Mesothelial cell of epicardium (in vitro differentiated cells): ENCODE measurements at places on chromosomes 1 and 21.

GRCh38 chr21:24045775-24046215, 1561.5 kb downstream of the MRPL39 start:
- no peaks in the 10 kb centered on the region for H3K4me1 ChIP-seq
- no peak overlapping the region for H3K4me3 ChIP-seq
- no peaks in the 10 kb centered on the region for H3K36me3 ChIP-seq
- no peak overlapping the region for H3K27ac ChIP-seq
- no peaks in the 10 kb centered on the region for H3K27me3 ChIP-seq

- H3K4me3 ChIP-seq, result no peak overlapping the region
- peaks cover 55% of the 10 kb centered on the region for H3K27me3 ChIP-seq
- no peak overlapping the region for H3K27ac ChIP-seq
- no peak for DNase-seq
- H3K36me3 ChIP-seq, result no peaks in the 10 kb centered on the region
Measured at GRCh38 chr1:34266127-34266951, 89.6 kb downstream of the C1orf94 start.

- no peaks in the 10 kb centered on the region for H3K36me3 ChIP-seq
- DNase-seq, result no peak
- H3K27me3 ChIP-seq, result peaks cover 2% of the 10 kb centered on the region
- H3K4me3 ChIP-seq, result no peak overlapping the region
Measured at GRCh38 chr1:20614131-20614579, 19.1 kb upstream of the PINK1 start.

DNA sequence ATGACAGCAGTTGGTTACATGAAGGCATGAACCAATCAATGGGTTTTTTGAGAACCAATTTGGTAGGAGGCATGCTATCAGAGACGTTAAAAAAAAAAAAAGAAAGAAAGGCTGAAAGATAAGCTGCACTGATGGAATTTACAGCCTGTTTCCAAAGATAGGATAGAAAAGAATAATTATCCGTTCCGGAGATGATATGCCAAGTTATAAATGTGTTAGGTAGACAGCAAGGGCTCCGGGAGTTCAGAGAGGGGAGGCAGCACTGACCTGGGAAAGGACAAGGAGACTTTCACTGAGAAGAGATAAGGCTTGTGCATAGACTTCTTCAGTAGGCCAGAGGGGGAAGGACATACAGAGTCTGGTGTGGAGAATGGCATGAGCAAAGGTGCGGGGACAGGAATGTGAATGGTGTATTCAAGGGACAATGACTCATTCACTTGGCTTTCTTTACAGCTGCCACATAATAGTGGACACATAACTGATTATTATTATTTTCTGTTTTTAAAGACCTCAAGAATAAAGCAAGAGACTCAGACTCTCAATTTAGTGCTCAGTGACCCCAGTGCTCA, 24.8 kb upstream of the ACBD6 start:
- H3K4me1 ChIP-seq, result peaks cover 62% of the 10 kb centered on the region
- H3K27ac ChIP-seq, result peak overlapping the region; percentile 64
- H3K4me3 ChIP-seq, result no peak overlapping the region
- DNase-seq, result no peak
- no peaks in the 10 kb centered on the region for H3K36me3 ChIP-seq

DNA sequence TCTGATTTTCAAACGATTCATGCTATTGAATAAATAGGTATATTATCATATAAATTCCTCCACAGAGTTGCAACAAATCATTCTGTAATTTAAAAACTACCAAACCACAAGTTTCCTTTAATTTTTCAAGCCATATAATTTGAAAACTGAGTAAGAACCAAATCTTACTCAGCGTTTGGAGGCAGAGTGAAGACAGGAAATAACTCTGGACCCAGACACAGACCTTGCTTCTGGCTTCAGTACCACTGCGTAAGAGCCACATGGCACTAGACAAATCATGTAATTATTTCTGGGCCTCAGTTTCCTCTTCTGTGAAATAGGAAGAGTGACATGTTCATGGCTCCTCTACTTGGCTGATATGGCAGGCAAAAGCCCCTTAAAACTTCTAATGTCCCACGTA, 82.4 kb downstream of the SMYD2 start:
- H3K4me3 ChIP-seq, result no peak overlapping the region
- no peak for DNase-seq
- H3K4me1 ChIP-seq, result peaks cover 10% of the 10 kb centered on the region

GRCh38 chr1:232432313-232432712, 197.6 kb downstream of the SIPA1L2 start:
- H3K27ac ChIP-seq, result peak overlapping the region; percentile 90
- no peak overlapping the region for H3K4me3 ChIP-seq
- peaks cover 78% of the 10 kb centered on the region for H3K4me1 ChIP-seq
- H3K27me3 ChIP-seq, result no peaks in the 10 kb centered on the region

DNA sequence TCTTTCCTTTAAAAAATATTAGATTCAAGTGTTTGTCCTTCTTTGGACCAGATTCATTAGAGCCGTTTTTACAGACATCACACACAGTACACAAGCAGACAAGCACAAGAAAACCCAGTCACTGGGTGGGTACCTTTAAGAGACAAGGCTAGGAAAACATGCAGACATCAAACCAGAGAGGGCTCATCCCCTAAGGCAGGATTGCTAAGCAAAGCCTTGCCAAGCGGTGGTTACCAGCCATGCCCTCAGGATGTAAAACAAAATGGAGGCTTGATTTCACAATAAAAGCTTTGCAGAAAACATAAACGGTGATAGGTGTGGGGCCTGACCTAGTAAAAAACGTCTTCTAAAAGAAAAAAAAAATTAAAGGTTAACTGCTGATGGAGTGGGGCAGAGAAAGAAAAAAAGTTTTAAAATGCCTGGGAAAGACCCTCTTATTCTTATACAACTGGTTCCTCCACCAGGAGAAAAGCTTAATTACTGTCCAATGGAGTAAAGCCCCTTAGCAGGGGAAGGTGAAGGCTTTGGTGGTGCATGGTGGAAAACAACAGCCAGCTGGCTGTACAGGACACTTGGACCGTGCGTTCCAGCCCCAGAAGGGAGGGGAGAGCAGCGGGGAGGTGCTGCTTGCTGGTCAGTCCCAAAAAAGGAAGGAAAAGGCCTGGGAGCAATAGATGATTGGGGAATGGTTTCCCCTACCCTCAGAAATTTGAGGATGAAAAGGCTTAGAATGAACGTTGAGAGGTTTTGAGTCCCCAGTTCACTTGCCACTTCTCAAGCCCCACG, 30.4 kb upstream of the FMO1 start:
- no peaks in the 10 kb centered on the region for H3K27me3 ChIP-seq
- no peak overlapping the region for H3K4me3 ChIP-seq
- no peak overlapping the region for H3K27ac ChIP-seq
- DNase-seq, result no peak

GRCh38 chr1:2314803-2315673, 76.3 kb downstream of the MORN1 start:
- H3K27ac ChIP-seq, result peak overlapping the region; percentile 96
- H3K4me1 ChIP-seq, result peaks cover 26% of the 10 kb centered on the region
- H3K27me3 ChIP-seq, result no peaks in the 10 kb centered on the region
- peak overlapping the region; percentile 60 for H3K4me3 ChIP-seq
- DNase-seq, result peak; percentile 69

DNA sequence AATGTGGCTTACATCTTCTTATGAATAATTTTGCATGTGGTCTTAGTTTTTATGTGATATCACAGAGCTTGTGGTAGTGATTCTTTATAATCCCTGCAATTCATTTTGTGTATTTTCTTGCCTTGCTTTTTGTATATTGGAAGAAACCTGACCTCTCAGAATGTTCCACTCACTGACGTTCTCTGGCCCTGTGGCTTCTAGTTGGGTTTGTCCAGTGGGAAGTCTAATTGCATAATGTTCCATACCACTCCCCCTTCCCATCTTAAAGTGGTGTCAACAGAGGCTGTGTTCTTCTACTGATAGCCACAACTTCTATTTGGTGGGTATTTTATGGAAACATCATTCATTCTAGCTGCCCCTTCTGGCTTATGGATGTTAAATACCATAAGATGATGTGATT, 225.3 kb downstream of the BACH1 start:
- no peaks in the 10 kb centered on the region for H3K27me3 ChIP-seq
- H3K4me3 ChIP-seq, result no peak overlapping the region
- DNase-seq, result no peak
- no peak overlapping the region for H3K27ac ChIP-seq
- H3K36me3 ChIP-seq, result peaks cover 28% of the 10 kb centered on the region

DNA sequence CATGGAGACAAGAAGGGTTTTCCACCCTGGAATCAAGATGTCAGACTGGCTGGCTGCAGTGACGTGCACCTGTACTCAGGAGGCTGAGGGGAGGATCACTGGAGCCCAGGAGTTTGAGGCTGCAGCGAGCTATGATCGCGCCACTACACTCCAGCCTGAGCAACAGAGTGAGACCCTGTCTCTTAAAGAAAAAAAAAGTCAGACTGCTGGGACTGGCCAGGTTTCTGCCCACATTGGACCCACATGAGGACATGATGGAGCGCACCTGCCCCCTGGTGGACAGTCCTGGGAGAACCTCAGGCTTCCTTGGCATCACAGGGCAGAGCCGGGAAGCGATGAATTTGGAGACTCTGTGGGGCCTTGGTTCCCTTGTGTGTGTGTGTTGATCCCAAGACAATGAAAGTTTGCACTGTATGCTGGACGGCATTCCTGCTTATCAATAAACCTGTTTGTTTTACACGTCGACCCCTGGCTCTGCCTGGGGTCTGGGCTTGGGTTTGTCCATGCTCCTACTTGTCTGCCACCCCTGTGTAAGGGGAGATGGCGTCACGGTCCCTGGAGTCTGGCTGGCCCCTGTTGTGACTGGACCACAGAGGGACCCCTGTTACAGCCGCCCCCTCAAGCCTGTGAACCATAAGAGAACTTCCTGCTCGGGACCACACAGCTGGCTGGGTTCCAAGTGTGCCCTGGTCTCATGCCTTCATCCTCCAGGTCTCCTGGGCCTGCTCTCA, 20.9 kb upstream of the VPS13D start:
- H3K27me3 ChIP-seq, result peaks cover 6% of the 10 kb centered on the region
- H3K27ac ChIP-seq, result peak overlapping the region; percentile 41
- H3K4me3 ChIP-seq, result no peak overlapping the region

DNA sequence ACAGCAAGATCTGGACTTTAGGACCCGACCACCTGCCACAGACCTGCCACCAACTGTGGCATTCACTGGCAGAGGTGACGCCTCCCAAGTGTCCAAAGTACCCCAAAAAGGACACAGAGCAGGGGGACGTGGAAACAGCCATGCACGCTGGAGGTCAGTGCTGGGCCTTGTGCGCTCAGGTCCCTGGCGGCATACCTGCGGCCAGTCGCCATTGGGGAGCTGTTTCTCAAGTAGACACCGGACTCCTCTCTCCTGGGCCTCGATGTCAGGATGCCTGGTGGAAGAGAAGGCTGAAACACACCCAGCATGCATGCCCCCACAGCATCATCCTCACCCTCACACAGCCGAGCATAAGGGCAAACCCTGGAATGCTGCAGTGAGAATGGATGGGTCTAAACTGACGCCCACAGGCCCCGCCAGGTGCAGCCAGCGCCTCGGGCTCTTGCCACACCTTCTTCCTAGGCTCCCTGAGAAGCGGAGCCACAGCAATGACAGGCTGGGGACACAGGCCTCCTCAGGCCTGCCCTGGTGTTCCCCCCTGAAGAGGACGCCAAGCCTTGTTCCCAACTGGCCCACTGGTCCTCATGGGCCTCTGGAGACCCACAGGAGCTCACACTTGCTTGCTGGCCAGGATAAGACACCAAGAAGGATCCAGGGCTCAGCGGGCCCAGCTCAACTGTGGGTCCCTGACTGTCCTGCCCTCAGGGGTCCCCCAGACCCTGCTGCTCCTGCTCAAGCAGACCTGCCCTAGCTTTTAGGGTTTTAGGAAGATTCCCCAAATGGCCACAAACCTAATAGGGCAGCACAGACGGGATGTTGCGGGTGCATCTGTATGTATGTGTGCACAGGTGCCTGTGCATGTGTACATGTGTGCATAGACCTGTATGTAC, 7.7 kb upstream of the SPATC1L start:
- H3K4me3 ChIP-seq, result no peak overlapping the region
- DNase-seq, result peak; percentile 35
- H3K27me3 ChIP-seq, result no peaks in the 10 kb centered on the region
- H3K27ac ChIP-seq, result no peak overlapping the region

DNA sequence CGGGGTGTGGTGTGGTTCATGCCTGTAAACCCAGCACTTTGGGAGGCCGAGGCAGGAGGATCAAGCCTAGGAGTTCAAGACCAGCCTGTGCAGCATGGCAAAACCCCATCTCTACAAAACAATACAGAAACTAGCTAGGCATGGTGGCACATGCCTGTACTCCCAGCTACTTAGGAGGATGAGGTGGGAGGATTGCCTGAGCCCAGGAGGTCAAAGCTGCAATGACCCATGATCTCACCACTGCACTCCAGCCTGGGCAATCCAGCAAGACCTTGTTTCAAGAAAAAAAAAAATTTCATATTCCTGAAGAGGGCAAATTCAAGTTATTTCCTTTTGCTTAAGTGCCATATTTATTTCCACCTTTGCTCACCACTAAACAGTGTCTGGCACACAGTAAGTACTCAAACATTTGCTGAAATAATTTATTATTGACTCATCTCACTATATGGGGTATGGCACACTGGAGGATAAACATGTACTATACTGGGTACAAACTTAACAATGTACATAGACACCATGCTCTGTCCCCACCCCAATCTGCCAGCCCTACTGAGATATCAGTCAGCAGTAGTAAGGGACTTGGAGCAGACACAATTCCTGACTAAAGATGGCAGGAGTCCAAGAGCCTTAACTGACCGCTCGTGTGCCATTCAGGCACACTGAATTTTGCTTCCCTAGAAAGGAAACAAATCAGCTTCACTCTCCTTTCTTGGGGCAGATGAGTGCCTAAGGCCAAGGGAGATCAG, 15.5 kb downstream of the MEAF6 start:
- peaks cover 18% of the 10 kb centered on the region for H3K36me3 ChIP-seq
- DNase-seq, result no peak
- no peak overlapping the region for H3K27ac ChIP-seq

GRCh38 chr1:205746757-205747412, 3.1 kb downstream of the NUCKS1 start:
- H3K4me1 ChIP-seq, result peaks cover 51% of the 10 kb centered on the region
- H3K4me3 ChIP-seq, result peak overlapping the region; percentile 97
- DNase-seq, result no peak
- peak overlapping the region; percentile 80 for H3K27ac ChIP-seq
- no peaks in the 10 kb centered on the region for H3K36me3 ChIP-seq
- H3K27me3 ChIP-seq, result no peaks in the 10 kb centered on the region

DNA sequence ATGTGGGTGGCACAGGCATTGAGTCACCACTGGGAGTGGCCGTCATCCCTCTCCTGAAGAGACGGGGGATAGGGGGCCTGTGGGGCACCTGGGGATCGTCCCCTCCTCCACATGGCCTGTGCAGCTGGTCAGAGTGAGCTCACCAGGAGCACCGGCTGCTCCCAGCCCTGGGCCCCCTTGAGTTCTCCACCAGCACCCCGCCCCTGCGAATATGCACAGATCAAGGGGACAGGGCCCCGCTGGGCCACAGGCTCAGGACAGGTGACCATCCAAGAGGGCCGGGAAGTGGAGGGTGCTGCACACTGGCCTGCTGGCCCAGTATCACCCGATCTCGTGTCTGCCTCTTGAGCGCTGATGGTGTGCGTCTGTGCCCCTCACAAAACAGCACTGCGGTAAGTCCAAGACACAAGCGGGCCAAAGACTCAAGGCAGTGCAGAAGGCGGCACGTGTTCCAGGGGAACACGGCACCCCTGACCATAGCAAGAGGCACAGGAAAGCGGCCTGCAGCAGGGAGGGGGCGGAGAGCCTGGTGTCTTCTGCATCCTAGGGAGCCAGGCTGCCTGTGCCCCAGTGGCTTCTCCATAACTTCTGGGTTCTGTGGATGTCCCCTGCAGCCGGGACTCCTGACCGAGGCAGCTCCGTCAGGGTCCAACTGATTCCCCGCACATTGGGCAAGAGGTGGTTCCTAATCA, 18.1 kb upstream of the TSPEAR start:
- H3K4me3 ChIP-seq, result no peak overlapping the region
- no peaks in the 10 kb centered on the region for H3K36me3 ChIP-seq
- no peak overlapping the region for H3K27ac ChIP-seq
